NCI-H2029 (cell line): ENCODE measurements at places on chromosomes 13 and 19.

DNA sequence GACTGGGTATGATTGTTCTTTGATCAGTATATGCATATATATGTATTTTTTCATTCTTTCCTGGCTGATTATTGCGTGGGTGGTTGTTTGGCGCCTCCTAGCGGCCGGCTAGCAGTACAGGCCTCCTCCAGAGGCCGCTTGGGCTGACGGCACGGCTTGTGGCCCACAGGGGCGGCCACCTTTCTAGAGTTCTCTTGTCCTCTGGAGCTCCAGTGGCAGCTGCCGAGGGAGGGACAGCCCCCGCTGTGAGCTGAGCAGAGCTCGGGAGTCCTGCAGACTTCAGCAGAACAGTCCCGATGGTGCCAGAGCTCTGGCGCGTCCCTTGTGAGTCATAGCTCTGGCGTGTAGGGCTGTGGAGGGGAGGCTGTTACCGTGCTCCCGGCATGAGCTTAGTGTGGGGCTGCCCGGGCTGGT lies 22.5 kb upstream of the ZNF429 start:
- peak; percentile 59 for DNase-seq

GRCh38 chr13:41900918-41901317 lies 60.0 kb downstream of the VWA8 start:
- DNase-seq, result no peak

GRCh38 chr19:29641597-29641996 lies 23.7 kb upstream of the PLEKHF1 start:
- no peak for DNase-seq

DNA sequence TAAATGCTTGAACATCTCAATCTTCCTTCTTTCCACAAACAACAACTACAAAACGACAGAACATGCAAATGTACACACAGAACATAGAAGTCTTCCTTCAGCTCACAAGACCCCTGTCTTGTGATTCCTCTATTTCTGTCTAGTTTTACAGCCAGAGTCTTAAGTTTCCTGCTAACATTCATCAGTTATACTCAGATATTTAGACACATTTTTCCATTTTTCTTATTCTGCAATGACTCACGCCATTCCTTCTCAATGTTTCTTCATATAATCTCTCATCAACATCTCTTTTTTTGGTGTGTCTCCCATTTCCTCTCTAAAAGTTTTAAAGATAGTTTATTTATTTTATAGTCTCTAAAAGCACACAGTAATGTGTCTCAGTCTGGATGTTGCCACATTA lies 1872.9 kb upstream of the PCDH20 start:
- DNase-seq, result no peak

- DNase-seq, result no peak
These were observed 1.2 kb downstream of the USPL1 start for GRCh38 chr13:30618930-30619279.

GRCh38 chr19:12913851-12914690 lies 5.0 kb downstream of the SYCE2 start:
- peak; percentile 82 for DNase-seq

DNA sequence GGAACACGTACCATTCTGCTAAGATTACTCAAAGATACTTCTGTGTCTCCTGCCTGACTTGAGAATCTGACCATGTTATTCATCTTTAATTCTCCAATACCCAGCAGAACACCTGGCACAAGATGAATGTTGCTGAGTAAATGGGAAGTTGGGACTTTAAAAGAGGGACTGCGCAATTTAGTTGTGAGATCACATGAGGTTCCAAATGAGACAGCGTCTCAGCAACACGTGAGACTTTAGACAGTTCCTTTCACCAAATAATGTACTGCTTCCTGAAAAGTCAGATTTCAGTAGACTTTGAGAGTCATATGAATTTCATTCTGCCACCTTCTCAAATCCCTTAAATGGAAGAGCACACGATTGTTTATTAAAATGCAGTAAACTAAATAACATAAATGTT lies 36.7 kb downstream of the DOCK9 start:
- DNase-seq, result no peak

DNA sequence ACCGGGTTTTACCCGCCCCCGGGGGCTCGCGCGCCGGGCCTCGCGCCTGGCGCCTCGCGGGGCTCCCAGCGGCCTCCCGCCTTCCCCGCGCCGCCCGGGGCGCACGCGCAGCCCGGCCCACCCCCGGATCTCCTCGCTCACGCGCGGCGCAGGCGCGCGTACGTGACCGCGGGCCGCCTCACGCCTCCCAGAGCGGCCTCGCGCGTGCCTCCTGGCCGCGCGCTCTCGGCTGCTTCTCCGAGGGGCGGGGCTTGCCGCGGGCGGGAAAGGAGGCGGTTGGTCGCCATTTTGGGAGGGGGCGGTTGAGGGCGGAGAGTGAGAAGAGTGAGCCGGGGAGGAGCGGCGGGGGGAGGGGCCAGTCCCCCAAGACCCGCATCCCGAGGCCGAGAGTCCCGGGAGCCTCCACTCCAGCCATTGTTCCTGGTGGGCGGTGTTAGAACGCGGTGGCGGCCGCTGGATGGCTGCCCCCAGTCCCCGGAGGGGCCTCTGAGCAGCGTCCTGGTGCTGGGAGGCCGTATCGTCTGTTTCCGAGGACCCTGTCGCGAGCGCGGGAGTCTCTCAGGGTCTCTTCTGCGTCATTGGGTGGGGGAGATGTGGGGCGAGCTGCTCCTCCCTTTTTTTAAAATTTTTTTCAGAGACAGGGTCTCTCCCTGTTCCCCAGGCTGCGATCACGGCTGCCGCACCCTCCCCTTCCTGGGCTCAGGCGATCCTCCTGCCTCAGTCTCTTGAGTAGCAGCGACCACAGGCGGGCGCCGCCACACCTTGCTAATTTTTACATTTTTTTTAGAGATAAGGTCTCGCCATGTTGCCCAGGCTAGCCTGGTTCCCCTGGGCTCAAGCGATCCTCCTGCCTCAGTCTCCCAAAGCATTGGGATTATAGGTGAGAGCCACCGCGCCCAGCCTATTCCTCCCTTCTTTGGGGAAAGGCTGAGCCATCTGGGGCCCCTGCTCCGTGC lies at the start of gene ZNF541:
ZNF541 (minus strand) TSS at position 78 of the 956 bp plus-strand sequence. CDS start 17,292 bp downstream, outside the sequence.
- DNase-seq, result no peak

DNA sequence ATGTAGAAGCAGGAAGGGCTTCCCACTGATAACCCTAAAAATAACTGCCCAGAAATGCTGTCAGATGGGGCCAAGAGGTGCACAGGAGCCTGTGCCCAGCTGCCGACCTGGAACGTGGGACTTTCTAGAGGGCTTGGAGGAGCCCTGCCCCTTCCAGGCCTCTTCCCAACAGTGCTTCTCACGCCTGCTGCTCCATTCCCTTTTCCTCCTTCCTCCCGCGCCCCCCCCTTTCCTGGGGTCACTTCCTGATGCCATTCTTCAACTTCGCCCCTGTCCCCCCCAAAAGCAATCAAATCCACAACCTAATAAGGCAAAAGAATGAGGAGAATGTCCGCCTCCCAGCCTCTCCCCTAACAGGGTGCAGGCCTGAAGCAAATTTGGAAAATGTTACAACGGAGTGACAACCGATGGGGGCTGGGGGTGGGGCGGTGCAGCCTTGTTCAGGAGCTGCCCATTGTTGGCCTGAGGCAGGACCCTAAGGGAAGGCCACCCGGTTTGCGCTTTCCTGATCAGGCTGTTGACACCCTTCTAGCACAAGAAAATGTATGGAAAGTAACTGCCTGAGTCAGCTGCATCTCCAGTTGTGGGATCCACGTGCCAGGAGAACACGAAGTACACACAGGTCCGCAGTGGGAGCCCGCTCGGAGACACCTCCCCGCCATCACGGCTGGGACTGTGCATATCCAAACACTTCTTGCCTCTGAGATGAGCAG lies 18.7 kb downstream of the ACTN4 start:
- no peak for DNase-seq

DNA sequence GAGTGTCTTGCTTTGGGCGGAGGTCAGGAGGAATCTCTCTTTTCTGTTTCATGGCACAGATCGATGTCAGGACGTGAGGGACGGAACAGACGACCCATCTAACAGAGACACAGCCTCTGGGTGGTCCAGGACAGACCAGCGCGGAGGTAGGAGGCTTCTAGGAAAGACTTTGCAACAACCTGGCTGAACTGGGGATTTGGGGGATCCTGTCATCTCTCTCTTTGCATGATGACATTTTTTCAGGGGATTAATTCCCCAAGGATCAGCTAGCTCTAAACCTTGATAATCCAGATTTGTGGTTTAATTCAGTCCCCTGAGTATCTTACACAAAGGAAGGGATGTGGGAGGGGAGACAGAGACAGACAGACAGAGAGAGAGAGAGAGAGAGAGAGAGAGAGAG lies 14.4 kb downstream of the CABP5 start:
- DNase-seq, result no peak

DNA sequence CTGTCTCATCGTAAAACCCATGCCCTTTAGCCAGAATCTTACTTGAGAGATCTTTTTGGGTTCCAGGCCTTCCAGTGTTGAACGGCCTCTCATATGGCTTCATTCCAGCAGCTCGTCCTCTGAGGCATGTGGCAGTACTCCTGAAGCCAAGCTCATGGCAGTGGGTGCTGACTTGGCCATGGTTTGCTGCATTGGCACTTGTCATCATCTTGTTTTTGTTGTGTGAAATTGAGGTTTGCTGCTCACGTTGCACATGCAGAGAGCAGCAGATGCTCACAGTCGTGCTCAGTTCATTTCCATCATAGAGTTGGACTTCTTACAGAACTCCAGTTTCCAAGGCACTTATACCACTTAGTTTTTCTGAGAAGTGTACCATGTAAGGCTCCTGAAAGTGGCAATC lies 14.9 kb downstream of the TEX29 start:
- no peak for DNase-seq

- no peak for DNase-seq
These were observed 703 bp downstream of the ZNF506 start for GRCh38 chr19:19820774-19821320.

DNA sequence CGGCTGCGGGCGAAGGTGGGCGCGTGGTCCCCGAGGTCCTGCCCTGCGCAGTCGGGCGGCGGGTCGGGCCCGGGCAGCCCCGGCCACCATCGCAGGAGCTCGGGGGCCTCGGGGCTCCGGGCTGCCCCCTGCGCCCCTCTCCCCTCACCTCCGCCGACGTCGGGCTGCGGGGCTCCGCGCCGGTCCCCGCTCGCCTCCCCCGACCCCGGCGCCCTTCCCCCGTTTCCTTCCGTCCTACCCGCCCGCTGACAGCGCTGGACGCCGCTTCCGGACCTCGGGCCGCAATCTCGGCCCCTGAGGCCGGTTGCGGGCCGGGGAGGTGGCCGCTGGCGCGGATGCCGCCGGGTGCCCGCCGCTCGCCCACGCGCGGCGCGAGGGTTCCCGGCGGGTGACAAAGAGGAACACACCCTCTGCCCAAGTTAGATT lies 720 bp downstream of the FARP1 start:
- DNase-seq, result no peak

GRCh38 chr13:100436099-100436498 lies 152.5 kb downstream of the GGACT start:
- no peak for DNase-seq

DNA sequence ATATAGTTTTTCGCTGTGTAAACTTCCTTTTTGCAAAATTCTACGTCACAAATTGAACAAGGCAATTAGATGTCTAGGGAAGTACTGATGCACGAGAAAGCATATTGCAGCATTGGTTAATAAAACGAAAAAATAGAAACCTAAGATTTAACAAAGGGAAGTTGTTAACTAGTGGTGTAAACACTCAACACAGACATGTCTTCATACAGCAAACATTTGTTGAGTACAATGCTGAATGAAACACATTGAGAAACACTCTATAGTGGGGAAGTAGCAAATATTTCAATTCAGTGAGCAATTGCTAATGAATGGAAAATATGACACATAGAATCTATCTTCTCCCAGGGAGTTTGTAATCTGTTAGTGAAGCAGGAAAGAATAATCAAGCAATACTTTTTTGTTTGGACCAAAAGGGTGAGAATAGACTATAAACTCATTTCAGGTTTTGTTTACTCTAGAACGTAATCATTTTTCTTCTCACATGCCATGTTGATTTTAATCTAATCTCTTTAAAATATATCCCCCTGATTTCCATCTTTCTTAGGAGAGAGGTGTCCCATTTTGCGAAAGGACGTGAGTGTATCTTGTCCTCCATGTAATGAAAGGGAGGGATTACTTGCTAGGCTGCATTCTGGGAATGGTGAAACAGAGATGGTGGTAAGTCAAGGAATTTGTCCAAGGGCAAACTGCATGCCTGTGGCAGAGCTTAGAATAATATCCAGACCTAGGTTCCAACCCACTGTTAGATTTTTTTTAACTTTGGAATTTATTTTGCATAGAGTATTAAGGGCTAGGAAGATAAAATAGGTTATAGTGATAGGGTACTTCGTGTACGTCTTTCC lies 1.7 kb upstream of the ANKRD10 start:
- peak; percentile 66 for DNase-seq

DNA sequence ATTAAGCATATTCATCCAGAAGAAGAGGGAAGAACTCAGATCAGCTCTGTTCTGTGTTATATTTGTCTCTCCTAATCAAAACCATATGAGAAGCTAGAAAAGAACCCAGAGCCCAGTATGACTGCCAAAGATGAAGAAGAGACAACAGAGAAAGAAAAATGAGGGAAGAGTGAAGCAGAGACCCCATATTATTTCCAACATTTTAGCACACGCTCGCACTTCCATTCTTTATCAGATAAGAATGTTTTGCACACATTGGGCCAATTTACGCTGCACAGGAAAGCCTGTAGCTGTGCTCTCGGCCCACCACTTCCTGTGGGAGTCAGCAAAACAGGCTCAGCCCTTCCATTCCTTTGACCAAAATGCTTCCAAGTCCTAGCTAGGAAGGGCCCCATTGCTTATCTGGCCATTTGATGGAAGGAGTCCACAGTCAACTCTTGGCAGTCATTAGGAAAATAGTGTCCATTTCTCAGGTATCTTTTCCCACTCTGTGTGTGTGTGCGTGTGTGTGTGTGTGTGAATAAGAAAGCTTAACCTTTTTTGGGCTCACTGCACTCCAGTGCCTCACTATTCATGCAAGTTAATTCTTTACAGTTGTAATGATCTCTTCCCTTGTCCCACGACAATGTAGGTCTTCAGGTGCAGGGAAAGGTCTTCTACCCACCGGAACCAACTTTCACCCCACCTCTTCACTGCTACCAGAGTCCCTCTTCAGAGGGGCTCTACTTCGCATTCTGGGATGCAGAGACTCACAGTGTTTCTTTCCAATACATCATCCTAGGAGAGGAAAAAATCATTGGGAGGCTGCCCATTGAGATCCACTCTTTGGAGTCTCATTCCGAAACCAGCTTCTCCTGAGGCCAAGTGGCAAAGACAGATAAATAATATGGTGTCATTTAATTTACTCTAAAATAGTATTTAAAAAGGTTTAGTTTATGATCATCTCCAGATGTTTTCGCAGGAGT lies 237.5 kb downstream of the COG6 start:
- no peak for DNase-seq
